Activated naive CD8-positive, alpha-beta T cell treated with anti-CD3 and anti-CD28 coated beads, Interleukin-2, amount 50 U/mL, for 16 hours (primary cell): ENCODE measurements at places on chromosomes 3 and 15.
A peak's percentile ranks its signal among the peaks of the same experiment; 100 is the strongest.

- no peak for DNase-seq
Observed at GRCh38 chr3:58565621-58566397, 11.4 kb downstream of the FAM107A start.

DNA sequence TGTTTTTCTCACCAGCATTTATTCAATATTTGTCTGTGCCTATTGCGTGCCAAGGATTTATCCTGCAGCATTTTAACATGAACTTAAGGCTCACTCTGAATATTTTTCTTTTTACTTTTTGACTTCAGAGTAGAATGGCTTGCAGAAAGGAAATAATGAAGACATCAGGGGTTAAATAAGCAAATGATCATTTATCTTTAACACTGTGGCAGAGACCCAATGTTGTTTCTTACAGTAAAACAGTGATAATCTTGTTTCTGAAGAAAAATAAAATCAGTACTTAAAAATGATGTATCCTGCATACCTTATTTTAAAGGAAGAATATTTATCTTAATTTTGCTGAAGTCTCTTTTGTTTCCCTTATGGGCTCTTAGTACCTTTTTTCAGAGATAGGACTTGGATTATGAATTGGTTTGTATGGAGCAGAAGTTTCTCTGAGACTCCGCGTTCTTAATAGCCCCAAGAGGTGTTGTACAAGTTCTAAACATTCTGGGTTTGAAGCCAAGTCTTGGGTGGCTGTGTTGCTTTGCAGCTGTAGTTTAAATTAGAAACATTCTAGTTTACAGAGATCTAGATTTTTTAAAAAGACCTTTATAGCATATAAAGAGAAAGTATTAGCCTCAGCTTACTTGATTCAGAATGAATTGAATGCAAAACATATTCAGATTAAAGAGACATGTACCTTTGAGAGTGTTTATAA lies 40.5 kb downstream of the COL6A6 start:
- DNase-seq: no peak

- DNase-seq: no peak
Observed at GRCh38 chr3:20742903-20743552, 557.0 kb upstream of the SGO1 start.

DNA sequence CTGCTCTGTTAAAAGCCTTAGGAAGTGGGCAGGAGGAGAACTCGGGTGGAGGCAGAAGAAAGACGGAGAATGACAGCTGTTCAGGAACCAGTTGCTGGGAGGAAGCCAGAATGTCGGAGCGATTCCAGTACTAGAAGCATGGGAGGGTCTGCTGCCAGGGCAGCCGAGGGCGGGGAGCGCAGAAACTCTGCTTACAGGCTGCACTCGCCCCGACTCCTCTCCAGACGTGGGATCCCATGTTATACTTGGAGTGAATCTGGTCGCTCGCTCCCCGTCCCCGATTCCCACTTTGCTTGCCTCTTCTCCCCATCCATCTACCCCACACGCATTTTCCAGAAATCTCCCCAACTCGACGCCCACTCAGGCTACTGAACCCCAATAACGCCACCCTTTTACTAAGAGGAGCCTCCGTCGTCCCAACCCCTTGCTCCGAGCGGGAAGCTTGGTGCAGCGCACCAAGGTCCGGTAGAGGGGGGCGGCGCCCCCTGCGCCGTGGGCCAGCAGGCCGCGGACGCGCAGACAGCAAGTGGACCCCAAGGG lies 665 bp downstream of the GATM start:
- no peak for DNase-seq

DNA sequence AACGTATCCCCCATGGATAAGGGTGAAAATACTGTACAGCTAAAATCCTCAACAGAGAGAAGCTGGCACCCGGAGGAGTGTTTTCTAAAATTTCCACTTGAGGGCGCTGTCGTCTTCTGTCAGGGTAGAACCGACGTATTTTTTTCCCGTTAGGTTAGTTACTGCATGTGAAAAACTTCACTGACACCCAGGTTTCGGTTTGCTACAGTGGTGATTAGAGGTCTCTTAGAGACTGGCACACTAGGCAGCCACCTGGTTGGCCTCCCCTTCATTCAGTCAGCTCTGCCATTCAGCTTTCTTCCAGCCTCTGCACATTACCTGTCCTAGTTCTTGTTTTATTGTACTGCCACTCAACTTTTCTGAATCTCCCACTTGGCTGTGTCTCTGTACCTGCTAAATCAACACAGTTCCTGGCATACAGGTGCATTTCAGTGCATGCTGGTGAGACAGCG lies 18.4 kb downstream of the CCK start:
- peak; percentile 17 for DNase-seq

- no peak for DNase-seq
Observed at GRCh38 chr3:171890398-171890797, 47.2 kb downstream of the TMEM212 start.

GRCh38 chr15:20340931-20341661 lies 200.5 kb downstream of the GOLGA6L6 start:
- DNase-seq: no peak

- no peak for DNase-seq
Observed at GRCh38 chr3:189001559-189001958, 170.2 kb upstream of the TPRG1 start.
